ENCODE measurements at places on chromosomes 7 and 10.

GRCh38 chr7:4010923-4011656 lies 671.0 kb upstream of the FOXK1 start:
- no peak for DNase-seq

DNA sequence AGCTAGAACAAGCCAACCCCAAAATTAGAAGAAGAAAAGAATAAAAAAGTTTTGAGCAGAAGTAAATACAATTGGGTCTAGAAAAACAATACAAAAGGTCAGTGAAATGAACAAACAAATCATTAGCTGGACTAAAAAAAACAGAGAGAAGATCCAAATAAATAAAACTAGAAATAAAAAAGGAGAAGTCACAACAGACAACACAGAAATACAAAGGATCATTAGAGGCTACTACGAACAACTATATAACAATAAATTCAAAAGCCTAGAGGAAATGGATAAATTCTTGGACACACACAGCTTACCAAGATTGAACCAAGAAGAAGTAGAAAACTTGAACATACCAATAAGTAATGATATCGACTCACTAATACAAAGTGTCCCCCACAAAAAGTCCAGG lies 13.4 kb upstream of the ADRA2A start:
- DNase-seq: no peak

GRCh38 chr10:14477408-14477710 lies 146.6 kb upstream of the FRMD4A start:
- no peak for DNase-seq

- DNase-seq: no peak
Observed at GRCh38 chr10:124353091-124353815, 65.5 kb downstream of the OAT start.

- DNase-seq: no peak
Observed at GRCh38 chr10:113872139-113873030, 17.9 kb downstream of the NHLRC2 start.

DNA sequence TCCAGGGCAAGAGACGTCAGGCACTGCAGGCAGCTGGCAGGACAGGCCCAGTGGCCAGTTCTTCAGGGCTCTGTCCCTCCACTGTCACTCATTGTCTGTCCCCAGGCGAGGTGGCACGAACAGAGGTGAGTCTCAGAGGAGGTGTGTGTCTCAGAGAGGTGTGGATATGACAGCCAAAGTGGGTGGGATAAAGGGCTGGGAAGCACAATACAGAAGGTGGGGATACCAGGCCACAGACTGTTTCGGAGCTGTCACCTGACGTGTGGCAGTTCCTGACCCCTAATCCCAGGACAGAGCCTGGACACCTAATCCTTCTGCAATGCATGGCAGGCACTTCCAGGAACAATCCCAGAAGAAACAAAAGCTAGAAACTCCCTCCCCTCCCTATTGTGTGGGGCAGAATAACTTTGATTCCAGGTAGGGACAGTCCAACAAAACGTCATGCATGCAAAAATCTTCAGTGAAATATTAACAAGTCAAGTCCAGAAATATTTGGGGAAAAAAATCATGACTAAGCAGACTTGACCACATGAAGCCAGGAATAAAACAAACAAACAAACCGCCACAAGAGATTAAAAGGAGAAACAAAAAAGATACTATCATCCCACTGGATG lies 11.6 kb downstream of the KLRG2 start:
- DNase-seq: no peak

DNA sequence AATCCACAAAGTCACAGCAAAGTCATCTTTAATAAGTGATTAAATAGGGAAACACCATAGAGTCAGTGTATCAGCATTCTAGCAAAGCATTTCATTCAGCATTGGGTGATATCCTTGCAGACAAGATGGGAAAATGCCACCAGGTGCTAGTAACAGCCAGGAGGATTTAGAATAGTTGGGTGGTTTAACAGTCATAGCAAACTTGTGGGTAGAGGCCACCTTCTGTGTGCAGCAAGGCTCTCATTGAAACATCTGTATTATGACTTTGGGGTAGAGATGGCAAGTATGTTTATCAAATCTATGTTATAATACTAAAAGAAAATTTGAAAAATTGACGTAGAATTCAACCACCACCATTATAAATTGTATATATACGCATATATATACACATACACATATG lies 26.4 kb upstream of the ADO start:
- DNase-seq: no peak

DNA sequence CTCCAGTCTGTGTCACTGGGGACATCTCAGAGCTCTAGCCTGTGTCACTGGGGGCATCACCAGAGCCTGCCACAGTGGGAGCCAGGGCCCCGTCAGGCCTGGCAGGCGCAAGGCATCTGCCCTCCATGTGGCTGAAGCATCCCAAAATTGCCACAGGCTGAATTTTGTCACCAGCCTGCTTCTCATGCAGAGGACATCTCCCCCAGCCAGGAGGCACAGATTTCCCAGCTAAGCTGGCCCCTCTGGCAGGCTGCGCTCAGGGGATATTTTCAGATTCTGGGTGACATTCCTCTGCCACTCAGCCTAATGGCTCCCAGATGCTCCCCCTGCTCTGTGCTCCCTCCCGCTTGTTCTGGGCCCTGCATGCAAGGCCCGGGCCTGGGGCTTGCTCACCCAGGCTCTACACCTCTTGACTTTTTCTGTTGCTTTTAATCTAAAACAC lies 64.6 kb downstream of the COL13A1 start:
- DNase-seq: no peak

- no peak for DNase-seq
Observed at GRCh38 chr7:134996097-134996550, 9.8 kb downstream of the AGBL3 start.

- DNase-seq: no peak
Observed at GRCh38 chr7:137953665-137954470, 48.0 kb downstream of the CREB3L2 start.

DNA sequence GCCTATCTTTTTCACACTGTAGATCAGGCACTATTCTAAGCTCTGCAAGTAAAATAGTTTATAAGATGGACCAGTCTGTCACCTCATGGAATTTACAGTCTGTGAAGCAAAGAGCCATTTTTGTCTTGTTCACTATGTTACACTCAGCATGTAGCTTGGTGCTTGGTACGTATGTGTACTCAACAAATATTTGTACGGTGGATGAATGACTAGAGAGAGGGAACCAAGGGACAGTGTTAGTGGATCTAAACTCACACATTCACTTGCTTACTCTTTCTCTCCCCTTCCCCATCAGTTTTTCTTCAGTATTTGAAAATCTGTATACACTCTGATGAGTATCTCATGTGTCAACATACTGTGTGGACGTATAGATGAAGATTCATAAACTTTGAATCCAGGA lies 45.9 kb downstream of the PTF1A start:
- no peak for DNase-seq

DNA sequence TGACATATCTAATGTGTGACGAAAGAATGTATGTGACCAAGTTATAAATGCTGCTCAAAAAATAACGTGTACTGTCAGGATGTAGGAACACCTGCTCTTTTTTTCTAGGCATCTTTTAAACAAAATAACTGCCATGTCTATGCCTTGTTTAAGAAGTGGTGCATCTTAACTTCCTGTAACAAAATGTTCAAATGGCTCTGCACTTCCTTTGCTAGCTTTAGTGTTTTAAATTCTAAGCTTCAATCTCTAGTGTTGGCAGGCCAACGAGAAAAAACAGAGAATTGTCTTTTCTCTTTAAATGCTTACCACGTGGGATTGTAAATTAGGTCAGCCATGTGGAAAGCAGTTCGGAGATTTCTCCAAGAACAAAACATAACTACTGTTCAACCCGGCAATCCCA lies 14.6 kb upstream of the PDSS1 start:
- DNase-seq: no peak

GRCh38 chr10:49323171-49323895 lies 24.4 kb downstream of the C10orf71 start:
- DNase-seq: no peak

GRCh38 chr7:127413962-127414361 lies 21.5 kb upstream of the ZNF800 start:
- no peak for DNase-seq

- no peak for DNase-seq
Observed at GRCh38 chr10:124685261-124685660, 58.9 kb downstream of the FAM53B start.

GRCh38 chr7:30980751-30981150 lies 17.0 kb downstream of the GHRHR start:
- DNase-seq: no peak

DNA sequence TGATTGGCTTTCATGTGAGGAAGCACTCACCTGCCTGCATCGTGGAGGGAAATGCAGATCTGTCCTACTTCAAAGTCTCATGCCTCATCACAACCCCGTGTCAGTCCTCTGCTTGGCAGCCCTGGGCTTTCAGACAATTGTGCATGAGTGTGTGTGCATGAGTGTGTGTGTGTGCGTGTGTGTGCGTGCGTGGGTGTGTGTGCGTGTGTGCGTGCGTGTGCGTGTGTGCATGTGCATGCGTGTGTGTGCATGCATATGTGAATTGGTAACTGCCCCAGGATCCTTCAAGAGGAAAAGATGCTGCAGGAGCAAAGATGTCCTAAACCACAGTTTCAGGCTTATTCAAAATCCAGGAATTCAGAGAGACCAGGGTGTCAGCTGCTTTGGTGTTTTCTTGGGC lies 71.3 kb downstream of the LANCL2 start:
- DNase-seq: no peak

GRCh38 chr10:127346604-127347003 lies 150.2 kb upstream of the INSYN2A start:
- no peak for DNase-seq

- DNase-seq: no peak
Observed at GRCh38 chr7:47421456-47421855, 160.5 kb downstream of the TNS3 start.

- no peak for DNase-seq
Observed at GRCh38 chr10:59700709-59701108, 8.9 kb downstream of the SLC16A9 start.

- DNase-seq: no peak
Observed at GRCh38 chr10:109203646-109204353, 719.5 kb downstream of the XPNPEP1 start.

- no peak for DNase-seq
Observed at GRCh38 chr7:136925044-136925443, 56.6 kb downstream of the CHRM2 start.

- peak; percentile 89 for DNase-seq
Observed at GRCh38 chr10:11178606-11179515, 161.2 kb downstream of the CELF2 start.

DNA sequence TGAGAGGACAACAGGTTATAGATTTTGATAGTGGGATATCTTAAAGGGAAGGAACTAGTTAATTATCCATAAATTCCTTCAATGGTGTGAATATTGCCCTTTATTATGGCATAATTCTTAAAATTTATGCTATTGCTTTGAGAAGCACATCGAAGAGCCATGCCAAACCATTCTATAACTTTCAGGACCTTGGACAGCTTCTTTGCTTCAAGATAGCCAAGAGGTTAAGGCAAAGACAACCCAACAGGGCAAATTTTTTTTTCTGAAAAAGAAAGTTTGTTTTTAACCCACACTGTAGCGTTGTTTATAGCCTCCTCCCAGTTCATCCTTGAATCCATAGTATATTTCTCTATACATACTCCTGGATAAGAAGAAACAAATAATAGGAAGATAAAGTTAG lies 103.2 kb downstream of the NRG3 start:
- DNase-seq: no peak

DNA sequence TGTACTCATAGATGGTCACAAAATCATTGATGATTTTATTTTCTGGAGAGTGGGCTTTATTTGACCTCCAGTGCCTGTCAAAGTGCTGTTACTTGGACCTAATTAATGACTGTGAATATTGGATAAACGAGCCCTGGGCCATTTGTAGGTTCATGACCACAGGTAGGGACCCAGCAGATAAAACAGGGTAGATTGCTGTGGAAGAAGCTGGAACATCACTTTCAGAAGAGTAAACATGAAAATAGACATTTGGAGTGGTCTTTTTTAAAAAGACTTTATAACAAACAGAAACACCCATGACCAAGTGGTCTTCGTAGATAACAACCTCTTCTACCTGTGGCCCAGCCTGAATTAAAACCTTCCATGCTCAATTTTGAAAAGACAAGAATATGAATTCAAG lies 472.8 kb upstream of the MKI67 start:
- no peak for DNase-seq

- DNase-seq: no peak
Observed at GRCh38 chr7:17380736-17381662, 82.5 kb downstream of the AHR start.

GRCh38 chr7:131331806-131332205 lies 4.1 kb downstream of the MKLN1 start:
- no peak for DNase-seq

- no peak for DNase-seq
Observed at GRCh38 chr10:92480413-92480812, 93.5 kb downstream of the IDE start.

GRCh38 chr7:368651-369475 lies 78.9 kb downstream of the FOXL3 start:
- no peak for DNase-seq

DNA sequence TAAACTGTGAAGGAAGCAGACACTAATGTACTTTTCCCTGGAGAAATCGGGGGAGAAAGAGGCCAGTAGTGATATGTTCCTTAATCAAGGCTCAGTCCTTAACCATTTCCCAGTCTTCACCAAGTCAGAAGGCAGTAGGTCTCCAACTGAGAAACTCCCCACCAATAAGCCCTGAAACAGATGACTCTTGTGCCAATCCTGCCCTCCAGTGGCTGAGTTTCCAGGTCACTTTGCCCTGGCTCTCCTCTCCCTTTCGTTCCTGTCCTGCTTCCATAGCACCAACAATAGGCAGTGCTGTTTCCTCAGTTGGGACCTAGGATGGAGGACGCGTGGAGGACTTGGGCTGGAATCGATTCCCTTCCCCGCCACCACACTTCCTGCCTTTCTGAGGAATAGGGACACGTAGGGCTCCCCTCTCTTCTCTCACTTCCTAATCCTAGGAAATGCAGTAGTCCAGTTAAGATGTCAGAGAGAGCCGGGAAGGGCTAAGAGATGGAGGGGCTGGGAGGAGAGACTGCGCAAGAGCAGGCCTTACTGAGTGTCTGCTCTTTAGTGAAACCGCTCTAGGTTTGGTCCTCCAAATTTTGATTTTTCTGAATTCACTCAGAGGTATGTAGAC lies 23.4 kb downstream of the ATOH7 start:
- DNase-seq: no peak

- no peak for DNase-seq
Observed at GRCh38 chr10:18456984-18457383, 194.4 kb downstream of the NSUN6 start.

DNA sequence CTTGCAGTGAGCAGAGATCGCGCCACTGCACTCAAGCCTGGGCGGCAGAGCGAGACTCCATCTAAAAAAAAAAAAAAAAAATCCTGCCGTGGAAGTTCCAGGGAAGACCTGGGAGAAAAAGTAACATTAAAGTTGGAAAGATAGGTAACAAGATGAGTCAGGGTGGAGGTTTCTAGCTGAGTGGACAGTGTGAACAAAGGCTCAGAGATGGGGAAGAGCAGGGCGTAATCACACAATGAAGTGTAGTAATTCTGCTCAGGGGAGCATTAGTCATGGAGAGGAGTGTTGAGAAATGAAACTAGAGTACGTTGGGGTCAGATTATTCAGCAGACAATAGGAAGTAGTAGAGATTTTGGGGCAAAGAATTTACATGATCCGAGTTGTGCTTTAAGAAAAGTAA lies 21.6 kb upstream of the WASL start:
- no peak for DNase-seq

All from effector memory CD4-positive, alpha-beta T cell (primary cell).